ENCODE measurements at places on chromosomes 2 and 18.

DNA sequence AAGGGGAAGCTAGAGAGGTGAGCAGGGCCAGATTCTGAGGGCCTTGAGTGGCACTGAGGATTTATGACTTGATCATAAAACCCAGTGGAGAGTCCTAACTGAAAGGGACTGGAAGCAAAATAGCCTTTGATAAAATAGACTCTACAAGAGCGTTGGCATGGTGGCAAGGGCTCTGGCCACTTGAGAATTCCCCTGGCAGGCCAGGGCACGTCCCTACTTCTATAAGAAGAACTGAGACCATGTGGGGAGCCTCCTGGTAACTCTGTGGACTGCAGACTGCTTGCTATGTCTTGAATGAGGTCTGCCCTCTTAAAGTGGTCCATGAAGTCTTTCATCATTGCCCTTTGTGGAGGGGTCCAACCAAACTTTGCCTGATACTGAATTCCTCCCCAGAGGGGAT lies 324.8 kb downstream of the ALK start:
- DNase-seq = no peak

DNA sequence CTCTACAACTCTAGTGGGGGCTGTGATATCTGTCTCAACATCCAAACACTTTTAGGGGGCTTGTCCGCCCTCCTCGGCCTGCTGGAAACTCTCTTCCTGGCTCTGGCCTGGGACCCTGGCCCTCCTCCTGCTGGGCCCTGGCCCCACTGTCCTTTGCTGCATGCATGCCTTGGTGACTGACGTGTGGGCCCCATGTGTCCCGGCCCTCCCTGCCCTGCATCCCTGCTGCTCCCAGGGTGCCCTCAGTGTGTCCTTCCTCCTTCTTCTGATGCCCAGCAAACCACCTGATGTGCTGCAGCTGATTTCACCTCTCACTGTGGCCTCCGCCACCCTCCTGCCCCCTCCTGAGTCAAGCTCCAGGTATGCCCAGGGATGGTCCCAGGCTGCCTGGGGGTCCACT lies 101.7 kb downstream of the SEPTIN10 start:
- no peak for DNase-seq

- no peak for DNase-seq
These were observed 13.2 kb upstream of the MYO1B start for GRCh38 chr2:191231995-191232394.

DNA sequence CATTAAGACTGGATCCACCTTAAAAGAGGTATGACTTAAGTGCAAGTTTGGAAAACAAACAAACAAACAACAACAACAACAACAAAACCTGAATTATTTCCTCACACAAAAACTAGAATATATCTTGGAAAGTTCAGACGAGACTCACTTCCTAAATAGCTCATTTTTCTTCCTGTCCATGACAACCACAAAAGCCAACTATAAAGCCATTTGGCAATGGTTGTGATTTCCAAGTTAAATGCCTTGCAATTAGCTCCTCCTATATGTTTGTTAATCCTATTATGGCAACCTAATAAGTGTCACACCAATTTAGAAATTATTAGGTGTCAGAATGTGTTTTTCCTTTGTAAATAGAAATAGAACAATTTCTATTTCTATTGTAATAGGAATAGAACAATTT lies 91.6 kb upstream of the ARL5A start:
- no peak for DNase-seq

GRCh38 chr2:108920686-108921085 lies 68.3 kb downstream of the EDAR start:
- no peak for DNase-seq

DNA sequence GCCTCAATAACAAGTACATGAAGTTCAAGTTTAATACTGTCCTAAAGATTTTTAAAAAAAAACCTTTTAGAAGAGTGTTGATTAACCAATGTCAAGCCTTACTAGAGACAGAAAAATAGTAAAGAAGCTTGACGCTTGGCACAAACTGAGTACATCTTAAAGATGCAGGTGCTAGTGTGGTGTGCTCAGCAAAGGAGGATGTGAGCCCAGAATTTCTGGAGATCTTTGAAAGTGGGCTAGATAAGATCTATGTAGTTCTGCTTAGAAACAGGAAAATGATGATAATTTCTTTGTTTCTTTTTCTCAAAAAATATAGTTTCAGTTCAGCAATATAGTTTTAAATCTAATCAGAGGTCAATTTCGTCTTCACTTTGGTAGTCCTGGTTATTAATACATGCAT lies 118.3 kb upstream of the KLHL14 start:
- DNase-seq = no peak

Measured in activated T-cell treated with anti-CD3 and anti-CD28 coated beads for 1 hour (primary cell).